ENCODE measurements at places on chromosomes 12 and 14.
A peak's percentile ranks its signal among the peaks of the same experiment; 100 is the strongest.

GRCh38 chr12:8687846-8688601, 9.8 kb upstream of the RIMKLB start:
- DNase-seq = no peak

GRCh38 chr12:5003025-5003666, 40.5 kb upstream of the KCNA5 start:
- DNase-seq = no peak

- DNase-seq = no peak
Measured at GRCh38 chr14:91333650-91334039, 84.0 kb downstream of the CCDC88C start.

GRCh38 chr14:47269756-47270492, 405.5 kb downstream of the MDGA2 start:
- no peak for DNase-seq

- no peak for DNase-seq
Measured at GRCh38 chr12:47088021-47088944, 8.5 kb upstream of the AMIGO2 start.

DNA sequence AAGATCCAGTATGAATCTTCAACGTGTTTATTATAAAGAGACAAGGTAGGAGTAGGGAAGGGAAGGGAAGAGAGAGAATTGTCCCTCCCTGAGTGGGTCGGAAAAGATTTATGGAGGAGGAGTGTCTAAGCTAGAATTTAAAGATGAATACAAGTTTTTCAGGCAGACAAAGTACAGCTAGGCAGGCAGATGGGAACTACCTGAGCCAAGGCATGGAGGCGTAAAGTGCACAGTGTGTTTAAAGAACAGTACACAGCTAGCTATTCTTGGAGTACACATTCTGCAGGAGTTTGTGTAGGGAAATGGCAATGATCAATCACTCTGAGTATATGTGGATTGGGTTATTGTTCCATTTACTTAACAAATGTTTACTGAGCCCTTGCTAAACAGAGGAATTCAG, 20.1 kb downstream of the PLEKHG7 start:
- DNase-seq = no peak

DNA sequence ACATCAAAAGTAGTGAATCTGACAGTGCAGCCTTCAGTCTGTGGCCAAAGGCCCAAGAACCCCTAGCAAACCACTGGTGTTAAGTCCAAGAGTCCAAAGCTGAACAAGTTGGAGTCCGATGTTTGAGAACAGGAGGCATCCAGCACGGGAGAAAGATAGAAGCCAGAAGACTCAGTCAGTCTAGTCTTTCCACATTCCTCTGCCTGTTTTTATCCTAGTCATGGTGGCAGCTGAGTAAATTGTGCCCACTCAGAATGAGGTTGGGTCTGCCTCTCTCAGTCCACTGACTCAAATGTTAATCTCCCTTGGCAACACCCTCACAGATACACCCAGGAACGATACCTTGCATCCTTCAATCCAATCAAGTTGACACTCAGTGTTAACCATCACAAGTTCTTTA, 1255.4 kb downstream of the LRFN5 start:
- no peak for DNase-seq

DNA sequence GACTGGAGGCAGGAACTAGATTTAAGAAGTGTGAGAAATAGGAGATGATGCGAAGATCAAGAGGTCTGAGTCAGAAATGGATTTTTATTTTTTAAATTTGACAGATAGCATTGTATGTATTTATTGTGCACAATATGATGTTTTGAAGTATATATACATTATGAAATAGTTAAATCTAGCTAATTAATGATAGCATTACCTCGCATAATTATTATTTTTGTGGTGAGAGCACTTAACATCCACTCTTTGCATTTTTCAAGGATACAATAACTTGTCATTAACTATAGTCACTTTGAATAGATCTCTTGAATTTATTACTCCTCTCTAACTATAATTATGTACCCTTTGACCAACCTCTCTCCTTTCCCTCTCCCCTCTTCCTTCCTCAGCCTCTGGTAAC, 3.7 kb downstream of the SMOC1 start:
- no peak for DNase-seq

GRCh38 chr14:55580470-55581341, 699 bp downstream of the KTN1 start:
- peak; percentile 28 for DNase-seq

DNA sequence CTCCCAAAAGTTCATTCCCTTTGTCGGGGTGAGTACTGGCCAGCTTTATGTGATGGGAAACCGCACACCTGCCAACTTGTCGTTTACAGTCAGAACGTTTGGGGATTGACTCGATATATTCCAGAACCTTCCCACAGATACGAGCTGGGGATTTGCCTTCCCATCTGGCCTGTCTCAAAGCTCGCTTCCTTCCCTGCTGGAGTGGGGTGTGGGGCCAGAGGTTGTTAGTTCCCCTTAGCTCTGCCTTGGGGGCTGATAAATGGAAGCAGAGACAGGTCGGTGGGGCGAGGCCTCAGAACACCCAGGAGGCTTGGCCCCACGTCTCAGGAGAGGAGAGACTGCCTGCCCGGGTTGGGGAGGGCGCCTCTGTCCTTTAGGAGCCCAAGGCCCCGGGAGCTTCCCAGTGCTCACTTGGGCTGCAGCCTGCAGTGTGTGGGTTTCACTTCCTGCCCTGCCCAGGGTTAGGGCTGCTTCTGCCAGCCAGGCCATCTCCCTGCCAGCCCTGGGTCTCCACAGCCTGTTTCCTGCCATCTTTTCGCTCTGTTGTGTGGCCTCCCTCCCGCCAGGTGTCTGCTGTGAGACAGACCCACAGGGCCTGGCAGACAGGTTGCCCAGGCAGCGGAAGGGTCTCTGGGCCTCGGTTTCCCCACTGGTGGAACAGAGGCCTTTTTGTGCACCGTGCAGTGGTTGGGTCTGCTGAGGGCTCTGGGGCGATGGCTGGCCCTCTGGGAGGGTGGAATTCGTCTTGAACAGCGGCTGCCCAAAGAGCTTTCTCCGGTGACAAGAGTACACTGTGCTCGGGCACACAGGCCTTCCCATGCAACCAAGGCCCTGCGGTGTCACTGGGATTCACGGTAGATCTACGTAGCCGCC, 8.1 kb upstream of the TEX22 start:
- DNase-seq = no peak

GRCh38 chr12:104280111-104280510, 23.4 kb upstream of the EID3 start:
- DNase-seq = no peak

GRCh38 chr12:59650588-59651228, 54.9 kb downstream of the SLC16A7 start:
- no peak for DNase-seq

DNA sequence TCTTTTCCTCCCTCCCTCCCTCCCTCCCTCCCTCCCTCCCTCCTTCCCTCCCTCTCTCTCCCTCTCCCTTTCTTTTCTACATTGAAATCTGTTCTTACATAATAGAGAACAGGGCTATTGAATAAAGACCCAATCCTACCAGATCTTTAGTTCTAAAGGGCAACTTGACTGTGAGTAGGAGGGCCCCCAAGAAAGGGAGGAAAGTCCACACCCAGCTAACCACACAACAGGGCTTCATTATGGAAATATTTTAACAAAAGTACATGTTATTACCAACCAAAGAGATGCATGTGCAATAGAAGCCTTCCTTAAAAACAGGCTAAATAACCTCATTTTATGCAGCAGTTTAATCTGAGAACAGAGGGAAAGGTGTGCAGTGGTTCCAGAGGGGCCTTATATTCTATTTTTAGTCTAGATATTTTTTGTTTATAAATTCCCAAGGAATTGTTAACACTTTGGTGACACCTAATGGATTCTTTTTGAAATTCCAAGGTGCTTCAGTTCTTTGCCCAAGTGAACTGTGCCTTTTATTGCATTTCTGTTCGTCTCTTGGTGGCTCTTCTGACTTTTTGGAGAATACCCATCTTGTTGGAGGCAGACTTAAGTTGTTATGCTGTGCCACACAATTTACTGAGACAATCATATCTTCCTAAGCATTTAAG, 63.0 kb downstream of the GNS start:
- DNase-seq = no peak

DNA sequence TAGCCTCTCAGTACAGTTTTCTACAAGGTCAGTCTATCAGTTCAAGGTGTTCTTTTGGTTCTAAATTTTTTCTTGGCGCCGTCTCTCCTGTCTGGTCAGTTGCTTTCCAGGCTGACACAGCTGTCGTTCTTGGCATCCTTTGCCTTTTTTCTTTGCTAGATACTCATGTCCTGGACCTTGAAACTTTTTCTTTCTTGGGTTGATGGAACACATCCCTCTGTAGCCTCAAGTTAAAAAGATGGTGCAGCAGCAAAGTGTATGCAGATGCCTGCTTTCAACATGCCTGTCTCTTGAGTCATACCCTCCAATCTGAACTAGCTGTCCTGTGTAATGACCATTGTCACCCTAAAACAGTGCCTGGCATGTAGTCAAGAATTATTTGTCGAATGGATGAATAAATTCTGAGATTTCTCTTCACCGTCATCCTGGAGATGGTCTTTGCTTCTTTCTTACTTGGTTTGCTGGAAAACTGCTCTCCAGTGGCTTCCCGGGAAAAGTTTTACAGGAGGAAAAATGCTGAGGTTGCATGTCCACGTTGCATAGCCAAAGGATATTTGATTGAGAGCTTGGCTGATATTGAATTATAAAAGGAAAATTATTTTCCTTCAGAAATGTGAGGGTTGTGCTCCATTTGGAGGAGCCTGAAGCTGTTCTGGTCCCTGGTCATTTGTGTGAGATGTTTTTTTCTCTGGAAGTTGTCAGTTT, 4.6 kb downstream of the NYNRIN start:
- no peak for DNase-seq

GRCh38 chr14:90491221-90491885, 94.5 kb downstream of the CALM1 start:
- DNase-seq = no peak

DNA sequence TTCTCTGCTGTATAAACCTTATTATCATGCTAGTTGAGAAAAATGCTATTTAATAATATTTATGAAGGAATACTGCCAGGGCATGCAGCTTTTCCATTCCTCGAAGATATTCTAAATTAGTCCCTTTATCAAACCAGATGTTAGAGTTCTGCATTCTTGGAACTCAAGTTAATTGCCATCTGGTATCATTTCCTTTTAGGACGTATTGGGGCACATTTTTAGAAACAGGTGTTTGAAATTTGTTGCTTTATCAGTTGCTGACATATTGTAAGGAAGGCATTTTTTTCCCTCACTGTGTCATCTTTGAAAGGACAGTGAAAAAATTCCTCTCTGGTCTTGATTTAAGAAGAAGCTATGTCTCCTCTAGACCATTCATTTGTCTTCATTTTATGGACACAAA, 471.2 kb upstream of the PRICKLE1 start:
- DNase-seq = no peak

DNA sequence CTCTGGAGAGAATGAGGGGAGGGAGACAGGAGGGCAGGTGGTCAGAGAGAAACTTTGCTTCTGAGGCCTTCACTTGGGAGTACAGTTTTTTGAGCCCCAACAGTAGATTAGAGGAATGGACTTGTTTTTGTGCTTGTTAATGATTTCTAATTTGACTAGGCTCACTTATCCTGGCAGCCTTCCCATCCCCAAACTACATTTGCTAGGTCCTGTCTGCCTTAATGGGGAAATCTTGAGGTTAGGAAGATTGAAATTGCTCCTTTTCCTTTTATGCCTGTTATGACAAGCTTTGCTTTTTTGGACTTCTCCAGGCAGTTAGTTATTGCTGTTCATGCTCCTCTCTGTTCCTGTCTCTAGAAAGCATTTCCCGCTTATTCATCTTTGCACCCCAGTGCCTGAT, 37.7 kb downstream of the SYNE2 start:
- no peak for DNase-seq

Data from stimulated activated CD4-positive, alpha-beta T cell treated with anti-CD3 and anti-CD28 coated beads, Interleukin-15, amount 100 ng/mL, for 1 hour (primary cell).